Anterior cingulate cortex (tissue), 58 donors: ENCODE measurements at places on chromosomes 5 and 9.

- DNase-seq, result no peak
Observed at GRCh38 chr9:101323129-101323528, 61.7 kb downstream of the BAAT start.

- DNase-seq, result no peak
Observed at GRCh38 chr9:95021166-95021886, 294.8 kb downstream of the AOPEP start.

DNA sequence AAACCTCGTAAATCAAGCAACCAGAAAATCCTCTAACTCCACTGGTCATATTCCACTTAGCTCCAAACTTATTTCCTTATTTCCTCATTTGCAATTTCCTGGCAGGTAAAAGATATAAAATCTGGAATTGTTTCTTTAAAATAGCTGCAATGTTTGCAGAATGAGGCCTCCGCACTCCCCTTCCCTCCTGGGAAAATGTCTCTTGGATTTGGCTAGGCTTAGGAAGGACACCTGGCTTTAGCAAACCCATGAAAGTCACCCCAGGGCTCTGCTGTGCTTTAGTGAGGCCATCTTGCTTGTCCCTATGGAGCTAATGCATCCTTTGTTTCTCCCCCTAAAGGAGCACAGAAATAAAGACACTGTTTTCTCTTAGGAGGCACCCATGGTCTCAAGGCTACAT, 10.5 kb downstream of the ARSB start:
- no peak for DNase-seq

GRCh38 chr9:129273136-129273895, 95.3 kb upstream of the IER5L start:
- no peak for DNase-seq

DNA sequence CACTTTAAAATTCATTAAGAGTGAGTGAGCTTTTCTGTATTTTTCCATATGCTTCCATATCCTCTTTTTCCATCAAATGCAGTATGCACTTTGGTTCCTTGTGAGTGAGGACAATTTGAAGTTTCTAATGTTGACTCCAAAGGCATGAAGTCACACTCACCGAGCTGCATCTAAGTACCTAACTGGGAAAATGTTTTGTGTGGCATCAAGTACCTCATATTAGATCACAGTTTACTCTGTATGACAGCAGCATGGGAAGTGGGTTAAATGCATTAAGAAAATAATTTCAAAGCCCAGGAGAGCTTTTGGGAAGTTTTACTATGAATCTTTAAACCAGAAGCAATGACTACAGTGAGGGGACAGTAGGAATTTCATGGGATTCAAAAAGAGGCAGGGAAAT, 207.0 kb downstream of the EFNA5 start:
- no peak for DNase-seq

GRCh38 chr9:515665-516064, 301.0 kb downstream of the DOCK8 start:
- no peak for DNase-seq

DNA sequence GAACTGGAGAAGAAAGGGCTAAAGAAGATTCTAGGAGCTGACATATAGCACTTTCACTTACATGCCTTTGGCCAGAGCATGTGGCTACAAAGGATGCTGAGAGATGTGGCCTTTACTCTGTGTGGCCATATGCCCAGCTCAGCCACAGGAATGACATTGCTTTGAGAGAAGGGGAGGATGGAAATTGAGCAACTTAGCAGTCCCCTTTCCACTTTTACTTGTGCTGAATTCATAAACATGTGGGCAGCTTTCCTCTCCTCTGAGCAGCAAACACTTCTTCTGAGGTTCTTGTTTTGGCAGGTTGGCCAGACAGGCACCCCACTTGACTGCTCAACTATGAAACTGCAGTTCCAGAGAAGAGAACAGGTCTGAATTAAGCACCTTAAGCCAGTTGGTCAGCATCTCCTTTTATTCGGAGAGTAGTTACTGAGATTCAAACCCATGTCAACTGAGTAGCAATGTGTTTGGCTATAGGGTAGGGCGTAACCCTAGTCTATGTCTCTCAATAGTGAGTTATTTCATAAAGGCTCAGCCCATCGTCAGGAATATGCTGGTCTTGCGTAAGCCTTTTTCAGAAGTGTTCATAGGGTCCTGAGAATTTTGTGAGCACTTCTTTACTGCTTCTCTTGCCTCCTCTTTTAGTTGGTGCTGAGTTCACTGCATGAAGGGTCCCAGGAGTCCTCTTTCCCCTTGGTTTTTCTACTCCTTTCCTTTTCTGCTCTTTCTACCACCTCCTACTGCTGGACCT, 134.5 kb downstream of the PALM2AKAP2 start:
- no peak for DNase-seq

DNA sequence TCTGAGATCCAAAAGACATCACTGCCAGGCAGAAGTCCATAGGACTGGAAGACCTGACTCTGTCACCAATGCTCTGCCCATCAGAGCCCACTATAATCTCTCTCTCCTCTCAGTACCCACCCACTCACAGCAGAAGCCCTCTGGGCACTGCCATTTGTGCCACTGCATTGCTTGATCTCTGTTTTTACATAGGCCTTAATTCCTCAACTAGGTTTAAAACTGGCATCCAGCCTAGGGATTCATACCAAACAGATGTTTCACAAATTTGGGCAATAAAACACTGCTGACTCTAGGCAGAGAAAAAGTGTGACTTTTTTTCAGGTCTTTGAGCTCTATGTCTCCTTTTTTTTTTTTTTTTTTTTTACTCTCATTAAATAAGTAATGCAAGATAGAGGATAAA, 91.1 kb upstream of the RANBP3L start:
- no peak for DNase-seq

DNA sequence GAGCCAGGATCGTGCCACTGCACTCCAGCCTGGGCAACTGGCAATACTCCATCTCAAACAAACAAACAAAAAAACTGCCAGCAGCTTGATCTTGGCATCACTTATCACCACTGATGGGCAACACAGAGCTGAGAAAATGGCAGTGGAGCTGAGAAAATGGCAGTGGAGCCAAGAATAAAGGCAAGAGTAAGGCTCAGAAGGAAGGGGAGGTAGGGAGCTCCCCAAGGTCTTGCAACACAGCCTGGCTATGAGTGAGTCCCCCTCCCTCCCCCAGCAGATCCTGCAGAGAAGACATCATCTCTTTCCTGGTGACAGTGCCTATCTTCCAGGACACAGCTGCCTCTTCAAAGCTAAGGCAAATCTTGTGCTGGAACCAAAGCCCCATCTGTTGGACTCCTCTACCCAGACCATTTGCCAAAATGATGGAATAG, 70.3 kb downstream of the UGCG start:
- no peak for DNase-seq

- no peak for DNase-seq
Observed at GRCh38 chr5:143527808-143528207, 124.3 kb upstream of the NR3C1 start.

DNA sequence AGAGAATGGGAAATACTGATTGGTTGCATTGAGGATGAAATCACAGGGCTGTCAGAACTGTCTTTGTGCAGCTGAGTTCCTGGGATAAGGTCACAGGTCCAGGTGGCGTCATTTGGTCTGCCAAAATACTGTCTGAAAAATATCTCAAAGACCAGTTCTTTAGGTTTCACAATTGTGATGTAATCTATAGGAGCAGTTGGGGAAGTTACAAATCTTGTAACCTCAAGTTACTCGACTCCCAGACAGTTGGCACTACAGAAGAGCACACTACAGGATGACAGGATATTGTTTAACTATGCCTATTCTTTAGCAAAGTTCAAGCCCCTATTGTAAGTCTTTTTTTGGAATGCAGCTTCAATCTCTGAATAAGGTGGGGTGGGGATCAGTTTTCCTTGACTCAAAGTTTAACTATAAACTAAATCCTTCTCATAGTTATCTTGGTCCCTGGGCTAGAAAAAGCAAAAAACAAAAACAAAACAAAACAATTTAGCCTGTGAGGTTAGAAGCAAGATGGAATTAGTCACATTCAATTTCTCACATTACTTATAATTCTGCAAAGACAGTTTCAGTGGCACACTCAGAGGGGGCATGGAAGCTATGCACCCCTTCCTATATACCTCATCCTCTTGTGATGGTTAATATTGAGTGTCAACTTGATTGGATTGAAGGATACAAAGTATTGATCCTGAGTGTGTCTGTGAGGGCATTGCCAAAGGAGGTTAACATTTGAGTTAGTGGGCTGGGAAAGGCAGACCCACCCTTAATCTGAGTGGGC, 276.0 kb downstream of the AUH start:
- no peak for DNase-seq

DNA sequence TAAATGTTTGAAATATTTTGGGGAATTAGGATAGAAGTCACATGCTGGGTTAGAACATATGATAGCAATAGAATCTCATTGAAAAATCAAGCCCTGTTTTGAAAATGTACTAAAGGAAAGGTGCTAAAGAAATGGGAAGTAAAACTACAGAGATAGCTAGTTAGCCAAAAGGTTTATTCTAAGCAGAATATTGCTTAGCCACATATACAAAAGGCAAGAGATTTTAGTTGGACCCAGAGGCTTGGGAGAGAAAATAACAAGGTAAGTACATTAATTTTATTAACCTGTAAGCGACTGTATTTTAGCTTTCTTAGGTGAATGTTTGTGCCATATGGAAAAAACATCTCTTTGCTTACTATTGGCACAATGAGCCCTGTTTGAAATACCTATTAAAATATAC, 108.3 kb downstream of the RPS23 start:
- no peak for DNase-seq

- no peak for DNase-seq
Observed at GRCh38 chr5:54630738-54631359, 113.3 kb downstream of the SNX18 start.

DNA sequence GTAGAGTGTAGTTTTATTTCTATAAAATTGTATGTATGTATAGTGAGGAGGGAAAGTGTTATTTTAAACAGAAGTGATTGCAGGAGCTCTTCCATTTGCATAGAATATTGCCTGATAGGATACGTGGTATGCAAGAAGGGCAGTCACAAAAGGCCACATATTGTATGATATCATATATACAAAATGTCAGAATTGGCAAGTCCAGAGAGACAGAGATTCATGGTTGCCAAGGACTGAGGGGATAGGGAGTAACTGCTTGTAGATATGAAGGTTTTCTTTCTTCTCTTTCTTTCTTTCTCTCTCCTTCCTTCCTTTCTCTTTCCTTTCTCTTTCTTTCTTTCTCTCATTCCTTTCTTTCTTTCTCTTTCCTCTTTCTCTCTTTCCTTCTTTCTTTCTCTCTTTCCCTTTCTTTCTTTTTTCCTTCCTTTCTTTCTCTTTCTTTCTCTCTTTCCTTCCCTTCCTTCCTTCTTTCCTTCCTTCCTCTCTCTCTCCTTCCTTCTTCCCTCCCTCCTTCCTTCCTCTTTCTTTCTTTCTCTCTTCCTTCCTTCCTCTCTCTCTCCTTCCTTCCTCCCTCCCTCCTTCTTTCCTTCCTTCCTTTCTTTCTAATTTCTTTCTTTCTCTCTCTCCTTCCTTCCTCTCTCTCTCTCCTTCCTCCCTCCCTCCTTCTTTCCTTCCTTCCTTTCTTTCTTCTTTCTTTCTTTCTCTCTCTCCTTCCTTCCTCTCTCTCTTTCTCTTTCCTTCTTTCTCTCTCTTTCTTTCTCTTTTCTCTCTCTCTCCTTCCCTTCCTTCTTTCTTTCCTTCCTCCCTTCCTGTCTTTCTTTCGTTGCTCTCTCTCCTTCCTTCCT, 24.5 kb upstream of the WDR38 start:
- no peak for DNase-seq

- DNase-seq, result no peak
Observed at GRCh38 chr9:5579881-5580280, 49.0 kb upstream of the RIC1 start.

- no peak for DNase-seq
Observed at GRCh38 chr5:58778888-58779287, 196.0 kb downstream of the RAB3C start.

GRCh38 chr9:120846251-120846889, 3.6 kb upstream of the PSMD5 start:
- no peak for DNase-seq

- DNase-seq, result no peak
Observed at GRCh38 chr9:20295555-20295954, 326.7 kb downstream of the MLLT3 start.

DNA sequence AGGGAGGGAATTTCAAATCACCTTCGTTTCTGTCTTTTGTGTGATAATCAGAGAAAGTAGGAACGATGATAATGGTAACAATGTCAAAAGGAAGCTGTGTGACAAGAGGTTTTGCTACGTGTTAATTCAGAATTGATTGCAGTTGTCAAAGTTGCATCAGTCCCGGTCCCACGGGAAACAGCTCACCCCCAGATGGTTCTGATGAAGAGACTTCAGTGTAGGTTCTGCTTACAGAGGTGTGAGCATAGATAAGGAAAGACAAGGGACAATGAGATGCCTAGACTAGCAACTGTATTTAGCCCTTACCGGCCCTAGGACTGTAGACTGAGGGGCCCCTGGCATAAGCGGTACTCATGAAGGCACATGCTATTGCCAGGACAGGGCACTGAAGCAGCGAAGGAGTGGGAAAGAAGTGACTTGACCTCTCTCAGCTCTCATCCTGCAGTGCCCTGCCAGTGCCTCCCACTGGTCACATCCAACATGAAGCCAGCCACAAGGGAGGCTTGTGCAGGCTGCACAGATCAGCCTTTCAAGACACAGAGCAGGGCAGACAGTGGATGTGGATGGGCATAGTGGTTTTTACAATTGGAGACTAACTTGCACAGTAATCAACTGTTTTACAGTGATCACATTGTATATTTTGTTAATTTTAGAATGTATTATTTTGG, 21.1 kb downstream of the PDE8B start:
- no peak for DNase-seq

GRCh38 chr9:108645520-108645919, 210.3 kb downstream of the ACTL7B start:
- no peak for DNase-seq

- DNase-seq, result no peak
Observed at GRCh38 chr5:156367597-156367996, 40.6 kb downstream of the SGCD start.

- no peak for DNase-seq
Observed at GRCh38 chr9:630817-631216, 210.7 kb upstream of the DMRT1 start.

DNA sequence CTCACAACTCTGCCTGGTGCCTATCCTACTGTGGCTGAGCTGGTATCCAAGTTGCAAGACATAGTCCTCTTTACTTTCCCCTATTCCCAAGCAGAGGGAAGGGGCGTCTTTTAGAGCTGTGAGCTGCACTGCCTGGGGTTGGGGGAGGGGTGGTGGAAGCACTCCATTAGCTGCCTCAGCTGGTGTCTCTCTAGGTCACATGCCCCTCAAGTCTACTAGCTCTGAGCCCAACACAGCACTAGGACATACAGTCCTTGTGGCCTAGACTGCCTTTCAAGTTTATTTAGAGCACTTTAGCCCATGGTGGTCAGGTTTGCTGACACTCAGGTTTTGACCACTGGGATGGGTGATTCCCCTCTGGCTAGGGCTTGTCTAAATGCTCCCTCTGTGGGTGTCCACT, 54.7 kb downstream of the SREK1 start:
- no peak for DNase-seq

DNA sequence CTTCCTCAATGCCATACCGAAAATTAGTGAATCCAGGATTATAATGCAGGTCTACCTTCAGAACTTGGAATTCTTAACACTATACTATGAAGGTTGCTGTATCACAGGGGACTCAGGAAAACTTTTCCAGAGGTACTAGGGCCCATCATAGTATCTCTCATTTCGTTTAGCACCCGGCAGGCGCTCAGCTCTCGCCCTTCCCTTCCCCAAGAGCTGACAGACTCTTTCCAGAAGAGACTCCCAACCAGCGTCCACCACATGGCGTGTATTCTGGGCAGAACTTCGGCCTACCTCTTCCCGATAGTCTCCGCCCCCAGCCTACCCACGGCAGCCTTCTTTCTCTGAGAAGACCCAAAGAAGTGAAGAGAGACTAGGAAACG, 271 bp downstream of the NOL8 start:
- no peak for DNase-seq

- DNase-seq, result no peak
Observed at GRCh38 chr5:101539315-101539714, 636.2 kb upstream of the ST8SIA4 start.
